ENCODE measurements at places on chromosomes 5 and 9.

GRCh38 chr5:32222723-32223470 lies 48.8 kb upstream of the GOLPH3 start:
- 0 out of 2 replicates have a peak, but pooled peaks cover 7% of the 10 kb centered on the region for H3K36me3 ChIP-seq
- no peak for DNase-seq
- no peaks in the 10 kb centered on the region for H3K27me3 ChIP-seq

GRCh38 chr5:94632024-94632423 lies 13.6 kb downstream of the SLF1 start:
- peaks cover 15% of the 10 kb centered on the region for H3K36me3 ChIP-seq
- no peaks in the 10 kb centered on the region for H3K4me1 ChIP-seq
- no peak for DNase-seq
- no peaks in the 10 kb centered on the region for H3K27me3 ChIP-seq
- H3K4me3 ChIP-seq = no peak overlapping the region

- H3K27me3 ChIP-seq = peaks cover 22% of the 10 kb centered on the region
- H3K36me3 ChIP-seq = no peaks in the 10 kb centered on the region
- H3K27ac ChIP-seq = peak overlapping the region; percentile 59
- DNase-seq = peak; percentile 70
Measured at GRCh38 chr5:157463621-157464518, 3.9 kb downstream of the NIPAL4 start.

GRCh38 chr9:117528225-117528624 lies 113.4 kb upstream of the ASTN2 start:
- peak; percentile 2 for DNase-seq
- H3K36me3 ChIP-seq = no peaks in the 10 kb centered on the region
- no peak overlapping the region for H3K27ac ChIP-seq
- H3K4me3 ChIP-seq = no peak overlapping the region
- H3K27me3 ChIP-seq = no peaks in the 10 kb centered on the region

GRCh38 chr5:145586661-145587307 lies 248.4 kb downstream of the PRELID2 start:
- H3K36me3 ChIP-seq = no peaks in the 10 kb centered on the region
- peaks cover 28% of the 10 kb centered on the region for H3K4me1 ChIP-seq
- H3K4me3 ChIP-seq = no peak overlapping the region

DNA sequence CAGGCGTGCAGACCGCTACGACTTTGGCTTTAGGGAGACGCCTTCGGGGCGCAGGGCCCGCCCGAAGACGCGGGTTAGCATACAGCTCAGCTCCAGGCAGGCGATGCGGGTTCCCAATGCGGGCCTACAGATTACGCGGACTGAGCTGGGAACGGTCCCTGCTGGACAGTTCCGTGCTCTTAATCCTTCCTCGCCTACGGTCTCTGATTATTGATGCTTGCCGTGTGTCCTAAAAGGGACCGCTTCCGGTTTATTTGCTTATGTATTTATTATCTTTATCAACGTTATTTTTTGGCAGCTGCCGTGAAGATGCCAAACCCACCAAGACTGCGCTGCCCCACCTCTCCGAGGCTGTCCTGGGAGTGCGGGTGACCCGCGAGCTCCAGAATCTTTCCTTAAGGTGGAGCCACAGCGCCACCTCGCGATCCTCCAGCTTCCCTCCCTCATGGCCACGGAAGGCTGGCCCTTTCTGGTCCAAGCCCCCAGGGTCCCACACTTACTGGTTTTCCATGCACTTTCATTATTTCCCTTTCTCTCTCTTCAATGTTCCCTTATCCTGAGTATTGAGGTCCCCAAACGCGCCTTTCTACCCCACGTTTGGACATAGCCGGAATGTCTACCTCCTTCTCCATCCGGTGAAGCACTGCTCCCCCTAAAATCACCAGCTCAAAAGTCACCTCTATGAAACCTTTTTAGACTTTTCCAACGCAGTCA lies 7.0 kb upstream of the EBF1 start:
- peak overlapping the region; percentile 68 for H3K4me3 ChIP-seq
- H3K36me3 ChIP-seq = no peaks in the 10 kb centered on the region
- no peaks in the 10 kb centered on the region for H3K27me3 ChIP-seq
- peak; percentile 86 for DNase-seq
- no peak overlapping the region for H3K27ac ChIP-seq
- peaks cover 17% of the 10 kb centered on the region for H3K4me1 ChIP-seq

- no peak for DNase-seq
- H3K27me3 ChIP-seq = no peaks in the 10 kb centered on the region
- H3K36me3 ChIP-seq = no peaks in the 10 kb centered on the region
- no peak overlapping the region for H3K27ac ChIP-seq
Measured at GRCh38 chr9:113465599-113466140, 2.1 kb downstream of the RGS3 start.

DNA sequence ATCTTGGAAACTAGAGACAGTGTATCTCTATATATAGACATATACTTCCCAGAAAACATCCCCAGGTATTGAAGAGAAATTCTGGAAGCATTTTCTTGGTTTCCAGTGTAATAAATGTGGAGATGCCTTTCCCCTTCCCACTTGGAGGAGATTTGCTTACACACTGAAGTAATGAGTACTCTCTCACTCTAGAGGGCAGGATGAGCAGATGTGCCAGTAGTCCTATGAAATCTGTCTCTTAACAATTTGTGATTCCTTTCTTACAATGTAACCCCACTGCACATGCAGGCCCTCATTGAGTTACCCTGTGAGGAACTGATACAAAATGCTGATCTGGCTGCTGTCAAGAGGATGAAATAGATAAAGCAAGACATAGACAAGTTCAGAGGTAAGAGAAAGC lies 567.2 kb downstream of the SLCO4C1 start:
- H3K27me3 ChIP-seq = no peaks in the 10 kb centered on the region
- no peak overlapping the region for H3K4me3 ChIP-seq
- DNase-seq = peak; percentile 2
- H3K36me3 ChIP-seq = no peaks in the 10 kb centered on the region

- H3K36me3 ChIP-seq = peaks cover 32% of the 10 kb centered on the region
- no peak overlapping the region for H3K4me3 ChIP-seq
- no peaks in the 10 kb centered on the region for H3K27me3 ChIP-seq
- H3K4me1 ChIP-seq = no peaks in the 10 kb centered on the region
- DNase-seq = no peak
- no peak overlapping the region for H3K27ac ChIP-seq
Measured at GRCh38 chr5:37214550-37214949, 34.6 kb downstream of the CPLANE1 start.

DNA sequence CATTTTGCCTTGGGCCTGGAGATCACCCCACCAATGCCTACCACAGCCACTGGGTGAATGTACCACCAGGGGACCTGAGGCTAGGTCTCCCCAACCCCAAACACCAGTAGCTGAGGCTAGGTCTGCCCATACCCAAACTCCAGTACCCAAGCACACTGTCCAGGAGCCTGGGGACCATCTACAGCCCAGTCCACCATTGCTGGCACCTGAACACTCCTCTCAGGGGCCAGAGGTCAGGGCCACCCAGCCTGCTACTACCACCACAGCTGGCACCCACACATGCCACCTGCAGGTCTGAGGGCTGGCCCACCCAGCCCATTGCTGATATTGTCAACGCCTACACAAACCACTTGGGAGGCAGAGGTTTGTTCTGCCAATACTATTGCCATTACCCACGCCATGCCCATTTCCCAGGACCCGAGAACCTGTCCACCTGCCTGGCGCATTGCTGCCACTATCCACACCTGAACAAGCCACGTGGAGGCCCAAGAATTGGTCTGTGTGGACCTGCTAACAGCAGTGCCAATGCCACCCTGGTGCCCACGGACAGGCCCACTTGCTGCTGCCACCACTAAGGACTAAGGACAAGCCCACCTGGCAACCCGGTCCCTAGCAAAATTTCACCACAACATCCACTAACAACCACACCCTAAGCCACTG lies 59.2 kb downstream of the ZDHHC21 start:
- no peak overlapping the region for H3K27ac ChIP-seq
- no peak for DNase-seq
- H3K27me3 ChIP-seq = no peaks in the 10 kb centered on the region

GRCh38 chr9:98172604-98173003 lies 19.8 kb downstream of the CORO2A start:
- H3K36me3 ChIP-seq = no peaks in the 10 kb centered on the region
- H3K27ac ChIP-seq = no peak overlapping the region
- DNase-seq = no peak

- no peaks in the 10 kb centered on the region for H3K36me3 ChIP-seq
- H3K27ac ChIP-seq = no peak overlapping the region
- DNase-seq = peak; percentile 25
- H3K27me3 ChIP-seq = no peaks in the 10 kb centered on the region
Measured at GRCh38 chr5:100761192-100761591, 141.9 kb downstream of the ST8SIA4 start.

- no peak for DNase-seq
- no peak overlapping the region for H3K27ac ChIP-seq
Measured at GRCh38 chr9:78857373-78858225, 560.7 kb downstream of the PSAT1 start.

- peaks cover 22% of the 10 kb centered on the region for H3K36me3 ChIP-seq
- H3K4me3 ChIP-seq = 0 out of 2 replicates have a peak overlapping the region, but pooled peaks have one; percentile 85
- no peaks in the 10 kb centered on the region for H3K27me3 ChIP-seq
- peaks cover 21% of the 10 kb centered on the region for H3K4me1 ChIP-seq
- DNase-seq = peak; percentile 59
Measured at GRCh38 chr5:138469540-138470321, 4.5 kb downstream of the EGR1 start.

GRCh38 chr9:18568973-18569372 lies 95.0 kb downstream of the ADAMTSL1 start:
- H3K36me3 ChIP-seq = peaks cover 7% of the 10 kb centered on the region
- peak; percentile 34 for DNase-seq
- peaks cover 52% of the 10 kb centered on the region for H3K4me1 ChIP-seq

- no peak overlapping the region for H3K27ac ChIP-seq
- no peaks in the 10 kb centered on the region for H3K27me3 ChIP-seq
- peaks cover 64% of the 10 kb centered on the region for H3K4me1 ChIP-seq
- no peak overlapping the region for H3K4me3 ChIP-seq
- no peak for DNase-seq
Measured at GRCh38 chr5:137367951-137368350, 131.2 kb downstream of the SPOCK1 start.

- H3K27ac ChIP-seq = no peak overlapping the region
- H3K4me3 ChIP-seq = no peak overlapping the region
- H3K4me1 ChIP-seq = no peaks in the 10 kb centered on the region
- no peaks in the 10 kb centered on the region for H3K36me3 ChIP-seq
- no peak for DNase-seq
Measured at GRCh38 chr5:126831156-126831555, 54.2 kb downstream of the LMNB1 start.

GRCh38 chr5:154000703-154001102 lies 38.0 kb downstream of the FAM114A2 start:
- H3K36me3 ChIP-seq = peaks cover 21% of the 10 kb centered on the region
- 0 out of 2 replicates have a peak, but pooled peaks cover 3% of the 10 kb centered on the region for H3K4me1 ChIP-seq
- no peak overlapping the region for H3K27ac ChIP-seq
- no peak overlapping the region for H3K4me3 ChIP-seq
- no peaks in the 10 kb centered on the region for H3K27me3 ChIP-seq

DNA sequence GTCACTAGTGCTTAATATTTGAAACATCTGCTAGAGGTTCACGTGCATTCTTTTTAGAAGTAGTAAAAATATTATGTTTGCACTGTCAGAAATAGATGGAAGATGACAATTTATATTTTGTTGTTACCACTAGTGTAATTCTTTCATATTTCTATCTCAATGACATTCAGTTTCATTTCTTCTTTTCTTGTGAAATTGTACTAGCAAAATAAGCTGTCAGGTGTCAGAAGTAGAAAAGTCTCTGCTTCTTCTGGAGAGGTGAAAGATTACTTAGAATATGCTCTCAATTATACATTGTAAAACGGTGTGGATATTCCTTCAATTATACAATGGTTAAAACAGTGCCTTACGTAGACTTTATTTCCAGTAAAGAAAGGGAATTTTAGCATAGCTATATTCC lies 395.4 kb downstream of the CSNK1G3 start:
- H3K36me3 ChIP-seq = no peaks in the 10 kb centered on the region
- H3K4me3 ChIP-seq = no peak overlapping the region
- H3K27ac ChIP-seq = no peak overlapping the region
- H3K27me3 ChIP-seq = 0 out of 2 replicates have a peak, but pooled peaks cover 8% of the 10 kb centered on the region

- no peaks in the 10 kb centered on the region for H3K4me1 ChIP-seq
- H3K27me3 ChIP-seq = no peaks in the 10 kb centered on the region
- no peak for DNase-seq
- no peak overlapping the region for H3K4me3 ChIP-seq
- peaks cover 9% of the 10 kb centered on the region for H3K36me3 ChIP-seq
Measured at GRCh38 chr5:128339585-128339984, 198.5 kb downstream of the FBN2 start.

DNA sequence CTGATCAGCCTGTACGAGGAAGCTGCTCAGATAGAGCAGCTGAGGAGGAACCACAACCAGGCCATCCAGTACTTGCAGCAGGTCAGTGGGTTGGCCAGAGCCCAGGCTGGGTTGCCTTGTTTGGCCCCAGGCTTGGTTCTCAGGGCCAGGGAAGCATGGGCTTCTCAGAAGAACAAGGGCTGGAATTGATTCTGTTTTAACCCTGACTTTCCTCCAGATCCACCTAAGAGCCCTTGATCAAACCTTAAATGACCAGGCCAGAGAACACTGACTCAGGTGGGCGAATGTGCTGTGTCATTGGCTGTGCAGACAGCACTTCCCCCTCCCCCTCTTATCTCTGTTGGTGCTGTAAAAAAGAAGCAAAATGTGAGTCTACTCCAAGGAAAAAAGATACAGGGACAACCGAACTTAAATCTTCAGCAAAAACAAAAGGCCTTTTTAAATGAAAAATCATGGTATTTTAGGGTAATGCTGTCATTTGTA lies 28.1 kb downstream of the TTC23L start:
- no peaks in the 10 kb centered on the region for H3K4me1 ChIP-seq
- H3K27ac ChIP-seq = no peak overlapping the region
- no peaks in the 10 kb centered on the region for H3K27me3 ChIP-seq
- no peak overlapping the region for H3K4me3 ChIP-seq
- DNase-seq = no peak

DNA sequence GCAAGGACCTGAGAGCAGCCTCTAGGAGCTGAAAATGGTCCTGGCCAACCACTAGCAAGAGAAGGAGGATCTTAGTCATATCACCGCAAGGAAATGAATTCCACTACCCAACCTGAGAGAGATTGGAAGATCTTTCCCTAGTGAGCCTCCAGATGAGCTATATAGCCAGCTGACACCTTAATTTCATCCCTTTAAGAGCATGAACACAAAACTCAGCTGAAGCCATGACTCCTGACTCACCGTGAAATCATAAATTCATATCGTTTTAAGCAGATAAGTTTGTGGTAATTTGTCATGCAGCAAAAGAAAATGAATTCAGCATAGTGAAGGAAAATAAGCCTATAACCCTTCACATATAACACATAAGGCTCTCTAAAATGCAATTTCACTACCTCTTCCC lies 23.5 kb downstream of the MAPKAP1 start:
- no peak overlapping the region for H3K4me3 ChIP-seq
- peak overlapping the region; percentile 42 for H3K27ac ChIP-seq
- H3K36me3 ChIP-seq = 0 out of 2 replicates have a peak, but pooled peaks cover 6% of the 10 kb centered on the region
- H3K27me3 ChIP-seq = no peaks in the 10 kb centered on the region
- H3K4me1 ChIP-seq = peaks cover 19% of the 10 kb centered on the region

- H3K36me3 ChIP-seq = no peaks in the 10 kb centered on the region
- peak; percentile 86 for DNase-seq
- H3K4me1 ChIP-seq = no peaks in the 10 kb centered on the region
- H3K27ac ChIP-seq = no peak overlapping the region
- H3K27me3 ChIP-seq = no peaks in the 10 kb centered on the region
Measured at GRCh38 chr5:6365142-6365976, 13.0 kb downstream of the MED10 start.

Measured in GM23248 (cell line).